GM23248 (cell line): ENCODE measurements at places on chromosomes 16 and 17.

GRCh38 chr17:70405492-70406220 lies 236.3 kb downstream of the KCNJ2 start:
- peak; percentile 93 for DNase-seq

DNA sequence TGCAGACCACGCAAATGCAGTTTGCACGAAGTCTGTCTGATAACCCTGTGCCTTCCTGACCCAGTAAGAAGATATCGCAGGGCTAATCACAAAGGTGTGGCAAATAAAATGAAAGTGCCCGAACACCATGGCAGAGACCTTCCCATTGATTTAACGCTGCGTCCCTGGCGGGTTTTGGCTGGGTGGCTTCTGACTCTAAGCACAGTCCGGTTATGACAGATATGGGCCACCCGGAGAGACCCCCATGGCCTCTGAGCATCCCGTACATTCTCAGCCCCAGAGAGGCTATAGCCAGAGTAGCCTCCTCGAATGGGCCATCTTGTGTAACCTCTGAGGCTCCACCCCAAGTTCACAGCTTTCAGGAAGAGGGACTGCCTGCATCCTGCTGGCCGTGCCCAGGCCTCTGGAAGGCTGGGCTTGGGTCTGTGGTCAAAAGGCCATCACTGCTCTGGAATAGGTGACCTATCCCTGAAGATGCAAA lies 5.5 kb downstream of the FOXC2 start:
- no peak for DNase-seq

GRCh38 chr16:88988980-88989811 lies 12.2 kb upstream of the CBFA2T3 start:
- no peak for DNase-seq

GRCh38 chr16:51762081-51762996 lies 611.3 kb upstream of the SALL1 start:
- peak; percentile 89 for DNase-seq

DNA sequence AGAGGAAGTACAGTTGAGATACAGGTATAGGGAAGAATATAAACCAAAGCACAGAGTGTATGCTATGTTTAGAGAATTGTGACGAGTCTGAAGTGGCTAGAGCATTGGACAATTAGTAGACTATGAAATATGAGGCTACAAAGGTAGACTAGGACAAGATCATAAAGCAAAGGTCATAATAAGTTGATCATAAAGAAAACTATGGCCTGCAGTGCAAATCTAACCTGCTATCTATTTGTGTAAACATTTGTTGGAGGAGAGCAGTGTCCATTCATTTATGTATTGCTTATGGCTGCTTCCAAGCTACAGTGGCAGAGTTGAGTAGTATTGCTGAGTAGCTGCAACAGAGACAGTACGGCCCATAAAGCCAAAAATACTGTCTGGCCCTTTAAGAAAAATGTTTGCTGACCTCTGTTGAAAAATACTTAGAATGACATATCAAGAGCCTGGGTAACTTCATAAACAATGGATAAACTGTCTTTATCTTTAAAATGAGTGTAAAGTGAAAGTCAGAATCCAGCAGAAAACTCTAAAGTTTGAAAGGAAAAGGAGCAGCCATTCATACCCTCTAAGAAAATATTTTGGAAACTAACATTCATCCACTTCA lies 14.5 kb upstream of the OR1E2 start:
- DNase-seq = no peak
